ENCODE measurements at places on chromosomes 5 and 9.

- no peak for DNase-seq
Observed at GRCh38 chr5:132074091-132074771, 642 bp downstream of the CSF2 start.

DNA sequence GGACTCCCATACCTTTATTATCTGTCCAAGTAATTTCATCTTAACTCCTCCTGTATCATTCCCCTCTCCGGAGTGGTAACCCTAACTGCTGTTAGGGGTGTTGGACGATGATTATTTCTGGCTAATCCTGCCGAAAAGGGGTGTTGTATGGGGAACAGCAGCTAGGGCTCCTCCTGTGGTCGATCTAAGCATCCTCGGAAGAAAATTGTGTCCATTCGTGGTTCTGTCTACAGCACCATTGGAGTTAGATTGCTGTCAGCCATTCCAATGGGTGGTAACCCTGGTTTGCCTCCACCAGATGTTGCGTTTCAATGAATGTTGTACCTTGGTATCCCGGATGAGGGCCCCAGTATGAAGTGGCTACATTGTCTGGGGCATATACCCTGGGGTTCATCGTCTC, 35.6 kb upstream of the LMNB1 start:
- no peak for DNase-seq

DNA sequence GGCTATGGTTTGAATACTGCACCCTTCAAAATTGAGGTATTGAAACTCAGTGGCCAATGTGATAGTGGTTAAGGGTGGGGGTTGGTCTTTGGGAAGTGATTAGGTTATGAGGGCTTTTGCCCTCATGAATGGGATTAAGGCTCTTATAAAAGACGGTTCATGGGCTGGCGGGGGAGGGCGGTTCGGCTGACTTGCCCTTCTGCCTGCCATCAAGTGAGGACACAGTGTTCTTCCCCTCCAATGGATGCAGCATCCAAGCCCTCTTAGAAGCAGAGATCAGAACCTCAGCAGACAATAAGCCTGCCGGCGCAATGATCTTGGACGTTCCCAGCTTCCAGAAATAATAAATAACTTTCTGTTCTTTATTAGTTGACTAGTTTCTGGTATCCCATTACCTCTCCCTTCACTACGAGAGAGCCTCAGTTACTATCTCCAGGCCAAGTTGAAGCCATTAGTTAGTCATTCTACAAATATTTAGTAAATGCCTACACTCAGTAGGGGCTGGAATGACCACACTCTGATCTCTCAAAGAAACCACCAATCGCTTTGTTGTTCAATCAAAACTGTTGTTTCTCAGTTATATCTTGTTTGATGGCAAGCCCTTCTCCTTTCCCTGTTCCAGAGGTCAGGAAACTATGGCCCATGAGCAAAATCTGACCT, 219.3 kb downstream of the TSSK1B start:
- no peak for DNase-seq

GRCh38 chr9:82670000-82670399, 392.9 kb downstream of the RASEF start:
- DNase-seq: no peak

GRCh38 chr5:55657443-55657842, 54.7 kb downstream of the SLC38A9 start:
- DNase-seq: no peak

- peak; percentile 68 for DNase-seq
Observed at GRCh38 chr5:181217111-181217802, 5.8 kb upstream of the TRIM41 start.

GRCh38 chr9:136111910-136112309, 6.8 kb downstream of the TMEM250 start:
- no peak for DNase-seq

GRCh38 chr9:36101916-36102741, 34.4 kb upstream of the GLIPR2 start:
- DNase-seq: no peak

GRCh38 chr9:93184432-93185265, 710 bp downstream of the WNK2 start:
- no peak for DNase-seq

DNA sequence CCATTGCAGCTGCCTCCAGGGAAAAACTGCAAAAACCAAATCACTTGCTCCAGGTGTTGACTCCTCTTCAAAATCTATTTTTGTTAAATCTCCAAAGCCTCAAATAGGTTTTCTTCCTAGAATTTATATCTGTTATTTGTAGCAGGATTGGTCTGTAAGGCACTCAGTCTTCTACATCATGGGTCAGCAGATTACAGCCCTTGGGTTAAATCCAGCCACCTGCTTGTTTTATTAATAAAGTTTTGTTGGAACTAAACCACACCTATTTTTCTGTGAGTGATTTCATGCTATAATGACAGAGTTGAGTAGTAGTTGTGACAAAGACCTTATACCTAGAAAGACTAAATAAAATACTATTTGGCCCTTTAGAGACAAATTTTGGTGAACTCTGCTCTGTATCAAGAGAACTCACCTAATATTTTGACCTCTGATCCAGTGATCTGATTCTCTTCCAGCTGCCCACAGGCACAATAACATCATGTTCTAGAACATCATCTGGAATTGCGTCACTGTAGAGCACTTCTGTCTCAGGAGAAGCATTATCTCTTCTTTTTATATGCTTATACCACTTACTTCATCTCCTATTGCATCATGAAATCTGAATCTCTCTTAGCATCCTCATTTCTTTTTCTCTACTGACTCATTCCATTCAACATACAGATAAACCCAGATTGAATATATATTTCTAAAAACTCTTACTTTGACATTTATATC, 130.1 kb downstream of the RPS23 start:
- no peak for DNase-seq

DNA sequence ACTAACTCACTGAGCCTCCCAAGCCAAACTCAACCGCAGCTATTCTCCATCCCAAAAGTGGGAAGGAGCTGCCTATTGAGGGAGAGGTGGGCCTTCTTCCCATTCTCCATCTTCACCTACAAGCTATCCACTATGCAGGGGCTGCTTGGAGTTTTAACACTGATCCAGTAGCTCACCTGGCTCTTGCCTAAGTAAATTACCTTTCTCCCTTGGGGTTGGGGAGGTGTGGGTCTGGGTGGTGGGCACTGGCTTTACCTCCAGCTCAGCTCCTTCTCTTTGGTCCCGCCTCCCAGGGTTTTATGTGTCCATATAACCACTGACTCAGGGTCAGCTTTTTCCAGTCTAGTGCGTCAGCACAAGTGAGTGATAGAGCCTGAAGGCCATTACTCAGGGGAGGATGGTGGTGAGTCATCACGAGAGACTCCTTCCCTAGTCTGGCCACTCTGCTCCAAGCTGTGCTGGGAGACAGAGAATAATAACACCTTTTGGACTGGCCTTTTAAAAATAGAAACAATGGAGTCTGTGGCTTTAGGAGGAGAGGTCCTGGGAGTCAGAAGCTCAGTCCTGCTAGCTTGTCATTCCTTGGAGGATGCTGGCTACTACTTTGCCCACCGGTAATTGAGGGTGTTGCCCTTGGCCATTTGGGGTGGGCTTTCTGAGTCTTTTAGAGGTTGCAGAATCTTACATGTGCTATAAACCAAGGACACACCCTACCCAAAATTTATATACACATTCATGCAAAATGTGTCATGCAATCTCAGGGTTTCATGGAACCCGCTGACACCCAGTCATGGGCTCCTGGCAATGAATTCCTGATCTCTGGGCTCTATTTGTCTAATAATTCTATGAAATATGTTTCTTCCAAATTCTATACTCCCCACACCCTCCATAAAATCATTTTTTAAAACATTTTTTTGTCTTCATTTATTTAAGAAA, 35.6 kb upstream of the ATP6V1G1 start:
- peak; percentile 19 for DNase-seq

- DNase-seq: peak; percentile 53
Observed at GRCh38 chr5:56247592-56247991, 14.5 kb upstream of the ANKRD55 start.

GRCh38 chr5:179223961-179224360, 121.3 kb downstream of the ADAMTS2 start:
- no peak for DNase-seq

DNA sequence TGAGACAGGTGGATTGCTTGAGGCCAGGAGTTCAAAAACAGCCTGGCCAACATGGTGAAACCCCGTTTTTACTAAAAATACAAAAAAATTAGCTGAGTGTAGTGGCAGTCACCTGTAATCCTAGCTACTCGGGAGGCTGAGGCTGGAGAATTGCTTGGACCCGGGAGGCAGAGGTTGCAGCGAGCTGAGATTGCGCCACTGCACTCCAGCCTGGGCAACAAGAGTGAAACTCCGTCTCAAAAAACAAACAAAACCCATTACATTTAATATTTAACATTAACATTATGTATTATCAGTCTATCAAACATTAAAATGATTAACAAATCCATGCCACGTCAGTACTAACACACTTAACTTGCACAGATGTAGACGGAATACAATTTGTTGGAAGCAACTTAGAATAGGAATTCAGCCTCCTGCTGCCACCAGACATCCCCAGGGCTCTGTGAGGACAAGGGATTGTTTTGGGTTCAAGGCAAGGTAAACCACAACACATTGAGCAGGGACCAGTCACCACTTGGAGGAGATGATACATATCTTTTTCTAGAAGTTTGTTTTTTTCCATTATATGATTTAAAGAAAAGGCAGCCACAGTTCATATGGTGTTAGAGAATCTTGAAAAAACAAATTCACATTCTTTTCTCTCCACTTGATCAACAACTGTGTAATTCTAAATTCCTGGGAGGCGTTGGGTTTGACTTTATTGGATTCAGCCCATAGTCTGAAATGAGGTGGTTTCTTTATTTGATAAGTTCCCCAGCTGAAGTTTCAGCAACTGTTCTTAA, 104.1 kb upstream of the BASP1 start:
- DNase-seq: no peak

DNA sequence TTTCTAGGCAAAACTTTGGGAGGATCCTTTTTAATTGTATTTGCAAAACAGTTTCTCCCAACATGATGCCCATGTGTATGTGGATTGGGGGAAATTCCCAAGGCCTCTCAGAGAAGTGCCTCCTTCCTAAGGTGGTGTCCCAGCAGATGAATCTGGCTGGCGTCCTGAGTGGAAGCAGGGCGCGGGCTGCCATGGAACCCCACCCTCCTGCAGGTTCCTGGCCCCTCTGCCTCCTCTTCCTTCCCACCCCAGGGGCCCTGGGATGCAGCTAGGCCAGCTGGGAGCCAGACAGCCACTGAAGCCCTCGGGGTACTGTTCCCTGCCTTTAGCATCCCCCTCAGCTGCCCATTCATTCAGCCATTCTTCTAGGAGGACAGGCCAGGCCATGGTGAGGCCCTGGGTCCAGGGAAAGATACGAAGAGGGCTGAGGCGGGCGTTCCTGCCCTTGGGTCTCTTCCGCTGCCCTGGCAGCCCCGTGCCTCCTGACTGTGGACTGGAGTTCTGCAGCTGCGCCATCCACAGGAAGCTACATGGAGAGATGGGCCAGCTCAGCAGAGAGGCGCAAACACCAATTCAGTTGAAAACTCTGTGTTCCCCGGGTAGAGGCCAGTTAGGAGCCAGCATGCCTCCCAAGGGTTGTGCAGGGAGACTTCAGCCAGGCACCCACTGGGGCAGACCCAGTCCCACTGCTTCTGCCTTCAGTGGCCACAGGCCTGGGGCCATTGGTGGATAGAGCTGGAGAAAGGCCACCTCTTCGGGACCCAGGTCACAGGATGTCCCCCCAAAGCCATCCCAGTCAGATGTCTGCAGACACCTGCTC, 36.5 kb downstream of the ADAMTS2 start:
- DNase-seq: peak; percentile 10

GRCh38 chr9:89781838-89782540, 177.2 kb downstream of the GADD45G start:
- DNase-seq: no peak

GRCh38 chr9:134381671-134382516, 55.6 kb downstream of the RXRA start:
- peak; percentile 48 for DNase-seq

- DNase-seq: no peak
Observed at GRCh38 chr5:167180906-167181305, 1110.5 kb upstream of the WWC1 start.

DNA sequence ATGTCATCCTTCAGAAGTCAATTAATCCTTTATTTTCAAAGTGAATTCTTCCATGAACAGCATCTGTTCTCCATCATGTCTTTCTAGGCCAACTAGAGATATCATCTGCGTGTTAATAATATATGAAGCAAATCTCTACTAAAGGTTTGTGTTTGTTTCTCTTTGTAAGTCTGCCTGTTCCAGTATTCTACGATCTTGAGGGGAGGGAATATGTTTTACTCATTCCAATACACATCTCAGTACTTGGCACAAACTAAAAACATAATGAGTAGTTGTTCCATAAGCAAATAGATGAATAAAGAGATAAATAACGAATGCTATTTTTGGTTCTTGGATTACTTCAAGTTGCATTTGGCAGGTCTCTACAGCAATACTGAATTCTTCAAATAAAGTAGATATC, 470.7 kb upstream of the GRIN3A start:
- DNase-seq: no peak

DNA sequence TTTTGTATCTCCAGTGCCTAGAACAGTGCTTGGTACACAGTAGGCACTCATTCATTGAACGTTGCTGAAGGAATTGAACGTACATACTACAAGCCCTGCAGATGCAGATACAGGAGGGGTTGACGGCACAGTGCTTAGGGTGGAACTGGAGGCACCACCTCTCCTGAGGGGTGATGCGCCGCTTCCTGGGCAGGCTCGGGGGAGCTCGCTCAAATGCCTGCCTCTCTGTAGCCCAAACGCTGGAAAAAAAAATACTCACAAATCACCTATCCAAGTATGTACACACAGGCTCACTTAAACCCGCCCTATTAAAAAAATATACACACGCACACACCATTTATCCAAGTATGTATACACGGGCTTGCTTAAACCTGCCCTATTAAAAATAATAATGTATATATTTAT, 536 bp upstream of the COMMD10 start:
- DNase-seq: peak; percentile 25

DNA sequence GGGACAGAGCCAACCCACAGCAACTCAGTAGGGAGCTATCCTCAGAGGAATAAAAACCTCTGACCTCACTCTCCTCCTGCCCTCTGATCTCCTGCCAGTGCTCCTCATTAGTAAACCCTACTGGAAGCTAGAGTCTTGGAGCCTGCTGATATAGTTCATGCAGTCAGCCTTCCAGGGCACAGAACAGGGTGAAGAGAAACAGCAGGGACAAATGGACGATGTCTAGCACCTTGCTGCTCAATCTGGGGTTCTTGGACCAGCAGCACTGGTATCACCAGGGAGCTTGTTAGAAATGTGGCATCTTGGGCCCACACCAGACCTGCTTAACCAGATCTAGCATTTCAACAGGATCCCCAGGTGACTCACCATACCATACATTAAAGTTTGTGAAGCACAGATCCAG, 5.5 kb upstream of the GALNT12 start:
- DNase-seq: no peak

- DNase-seq: no peak
Observed at GRCh38 chr5:56631719-56632118, 183.6 kb upstream of the MAP3K1 start.

DNA sequence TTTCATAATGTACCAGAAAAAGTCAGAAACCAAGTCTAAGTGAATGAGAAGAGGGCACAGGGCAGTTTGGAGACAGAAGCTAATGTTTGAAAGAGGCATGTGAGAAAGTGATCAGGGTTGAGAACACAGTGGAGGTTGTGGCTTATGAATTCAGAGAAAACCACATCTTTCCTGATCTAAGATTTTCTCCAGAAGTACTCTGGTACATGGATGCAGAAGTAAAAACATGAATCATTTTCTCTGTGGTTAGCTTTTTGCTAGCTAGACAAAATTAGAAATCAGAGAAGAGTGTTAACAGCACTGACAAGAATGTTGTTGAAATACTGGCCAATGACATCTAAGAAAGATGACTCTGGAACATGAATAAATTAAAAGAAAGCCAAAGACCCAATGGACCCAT, 541.1 kb downstream of the DNAH5 start:
- no peak for DNase-seq

- DNase-seq: no peak
Observed at GRCh38 chr5:68922172-68922987, 171.4 kb upstream of the SLC30A5 start.
